ENCODE measurements at places on chromosomes 11 and 22. TPM values are rescaled to one million over a fixed set of nuclear protein-coding genes. Genes with fewer than 3 reads are reported as not detected.

The CRACR2B gene
- 52.9 TPM for total RNA-seq

- no peak overlapping the region for H3K27ac ChIP-seq
- DNase-seq: peak; percentile 37
- peaks cover 1% of the 10 kb centered on the region for H3K36me3 ChIP-seq
These were observed 452 bp downstream of the MACROD1 start for GRCh38 chr11:64165481-64165841.

- peaks cover 6% of the 10 kb centered on the region for H3K27me3 ChIP-seq
- no peaks in the 10 kb centered on the region for H3K36me3 ChIP-seq
- H3K4me1 ChIP-seq: peaks cover 15% of the 10 kb centered on the region
- H3K4me3 ChIP-seq: no peak overlapping the region
These were observed 33.0 kb downstream of the MCHR1 start for GRCh38 chr22:40712311-40712710.

GRCh38 chr11:12692229-12693075, 18.2 kb downstream of the TEAD1 start:
- H3K27me3 ChIP-seq: no peaks in the 10 kb centered on the region
- peak overlapping the region; percentile 17 for H3K4me3 ChIP-seq
- H3K36me3 ChIP-seq: no peaks in the 10 kb centered on the region
- DNase-seq: no peak
- peak overlapping the region; percentile 93 for H3K27ac ChIP-seq
- peaks cover 76% of the 10 kb centered on the region for H3K4me1 ChIP-seq

DNA sequence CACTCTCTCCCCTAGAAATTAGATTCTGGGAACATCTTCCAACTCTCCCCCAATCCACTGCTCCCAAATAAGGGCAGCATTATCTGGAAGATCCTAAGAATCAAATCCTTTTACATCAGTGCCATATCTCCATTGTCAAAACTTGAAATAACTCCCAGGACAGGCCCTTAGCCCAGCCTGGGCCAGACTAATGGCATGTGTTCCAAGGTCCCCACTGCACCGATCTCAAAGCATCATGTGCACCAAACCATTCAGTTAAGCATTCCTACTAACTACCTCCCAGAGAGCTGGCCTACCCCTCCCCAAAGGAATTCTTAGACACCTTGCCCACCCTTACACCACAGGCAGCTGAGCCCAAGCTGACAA, 44.2 kb upstream of the POU2AF1 start:
- H3K36me3 ChIP-seq: no peaks in the 10 kb centered on the region
- no peak for DNase-seq
- H3K27me3 ChIP-seq: peaks cover 2% of the 10 kb centered on the region
- no peaks in the 10 kb centered on the region for H3K4me1 ChIP-seq

The MOGAT2 gene
- not detected for total RNA-seq

DNA sequence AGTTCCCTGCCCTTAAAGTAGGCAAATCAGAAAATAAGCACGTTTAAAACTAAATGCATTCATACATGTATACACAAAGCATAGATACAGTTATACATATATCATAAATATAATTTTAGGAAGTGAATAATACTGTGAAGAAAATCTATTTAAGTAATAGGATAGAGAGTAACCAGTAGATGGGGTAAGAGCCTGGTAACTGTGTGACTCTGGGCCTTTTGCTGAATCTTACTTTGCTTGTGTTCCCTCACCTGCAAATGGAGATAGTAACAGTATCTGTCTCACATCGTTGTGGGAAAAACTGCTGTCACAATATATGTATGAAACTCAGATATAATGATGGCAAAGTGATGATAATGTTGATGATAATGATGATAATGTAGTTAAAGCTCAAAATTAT, 29.9 kb downstream of the MS4A2 start:
- no peak overlapping the region for H3K4me3 ChIP-seq
- H3K36me3 ChIP-seq: no peaks in the 10 kb centered on the region
- peaks cover 9% of the 10 kb centered on the region for H3K4me1 ChIP-seq
- DNase-seq: no peak

The XKR3 gene
- total RNA-seq: not detected

- H3K27me3 ChIP-seq: no peaks in the 10 kb centered on the region
- DNase-seq: no peak
- H3K4me3 ChIP-seq: no peak overlapping the region
- H3K4me1 ChIP-seq: peaks cover 18% of the 10 kb centered on the region
These were observed 7.0 kb upstream of the SH3BP1 start for GRCh38 chr22:37632174-37633088.

GRCh38 chr11:119092880-119093842, 8.5 kb downstream of the HMBS start:
- H3K27me3 ChIP-seq: no peaks in the 10 kb centered on the region
- H3K4me1 ChIP-seq: peaks cover 14% of the 10 kb centered on the region
- H3K36me3 ChIP-seq: peaks cover 20% of the 10 kb centered on the region
- H3K27ac ChIP-seq: peak overlapping the region; percentile 93
- peak overlapping the region; percentile 90 for H3K4me3 ChIP-seq
- no peak for DNase-seq

DNA sequence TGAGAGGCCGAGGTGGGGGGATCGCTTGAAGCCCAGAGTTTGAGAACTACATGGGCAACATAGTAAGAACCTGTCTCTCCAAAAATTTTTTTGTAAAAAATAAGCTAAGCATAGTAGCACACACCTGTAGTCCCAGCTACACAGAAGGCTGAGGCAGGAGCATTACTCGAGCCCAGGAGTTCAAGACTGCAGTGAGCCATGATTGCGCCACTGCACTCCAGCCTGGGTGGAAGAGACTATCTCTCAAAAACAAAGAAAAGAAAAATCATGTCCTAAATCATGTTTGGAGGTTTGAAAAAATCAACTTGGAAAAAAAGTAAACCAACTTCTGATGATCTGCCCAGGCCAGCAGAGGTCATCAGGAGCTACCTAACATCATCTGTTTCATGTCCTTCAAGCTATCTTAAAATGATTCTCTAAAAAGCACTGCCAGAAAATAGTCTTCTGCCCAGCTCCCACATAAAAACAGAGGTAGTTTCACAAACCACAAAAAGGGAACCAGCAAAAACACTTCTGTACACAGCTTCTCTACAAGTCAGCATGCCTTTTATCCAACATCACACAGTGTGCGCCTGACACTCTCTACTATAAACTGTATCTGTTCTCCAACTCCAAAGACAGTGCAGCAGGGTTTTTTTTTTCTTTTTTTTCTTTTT, 165.0 kb downstream of the SOX6 start:
- no peak for DNase-seq
- no peak overlapping the region for H3K4me3 ChIP-seq
- H3K27ac ChIP-seq: peak overlapping the region; percentile 28

- no peak overlapping the region for H3K4me3 ChIP-seq
- H3K36me3 ChIP-seq: no peaks in the 10 kb centered on the region
- peaks cover 20% of the 10 kb centered on the region for H3K27me3 ChIP-seq
- no peak for DNase-seq
These were observed 444.3 kb upstream of the B3GAT1 start for GRCh38 chr11:134856056-134856971.

The OR51L1 gene
- not detected for total RNA-seq

GRCh38 chr22:21068681-21069276, 23.0 kb downstream of the LRRC74B start:
- H3K27ac ChIP-seq: no peak overlapping the region
- DNase-seq: no peak
- no peaks in the 10 kb centered on the region for H3K36me3 ChIP-seq
- H3K4me1 ChIP-seq: no peaks in the 10 kb centered on the region

GRCh38 chr11:2168286-2169004, 3.2 kb downstream of the TH start:
- no peak overlapping the region for H3K27ac ChIP-seq
- DNase-seq: no peak
- H3K36me3 ChIP-seq: no peaks in the 10 kb centered on the region
- H3K4me3 ChIP-seq: no peak overlapping the region
- H3K27me3 ChIP-seq: peaks cover 6% of the 10 kb centered on the region

DNA sequence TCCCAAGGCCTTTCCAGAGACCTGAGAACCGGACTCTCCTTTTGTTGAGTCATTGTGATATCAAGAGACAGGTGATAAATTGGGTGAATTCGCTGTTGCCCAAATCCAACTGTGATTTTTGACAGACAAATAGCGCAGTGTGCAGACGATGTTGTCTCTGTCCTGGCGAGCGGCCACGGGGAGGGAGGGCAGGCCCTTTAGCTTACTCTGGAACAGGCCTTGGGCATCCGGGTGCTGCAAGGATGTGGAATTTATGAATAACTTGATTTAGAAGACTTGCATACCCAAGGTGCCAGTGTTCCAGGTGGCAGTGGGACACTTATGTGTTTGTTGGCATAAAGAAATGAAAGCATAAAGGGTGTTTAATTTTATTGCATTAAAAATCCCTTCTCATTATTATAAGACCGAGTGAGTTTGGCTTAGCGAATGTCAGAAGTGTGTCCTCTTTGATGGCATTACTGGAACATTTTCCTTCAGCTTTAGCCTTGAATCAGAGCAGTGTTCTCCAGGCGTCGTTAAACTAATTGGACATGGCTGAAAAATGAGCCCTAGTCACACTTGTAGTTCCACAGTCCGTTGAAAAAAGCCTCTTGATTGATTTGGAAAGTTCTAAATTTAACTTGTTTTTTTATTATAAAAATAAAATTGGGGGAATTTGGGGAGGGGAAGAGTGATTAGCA, 9.4 kb downstream of the LDLRAD3 start:
- no peak overlapping the region for H3K4me3 ChIP-seq
- no peak for DNase-seq

The MS4A6A gene
- not detected for total RNA-seq

- H3K27ac ChIP-seq: no peak overlapping the region
- no peaks in the 10 kb centered on the region for H3K4me1 ChIP-seq
- no peak for DNase-seq
- no peaks in the 10 kb centered on the region for H3K27me3 ChIP-seq
- H3K4me3 ChIP-seq: no peak overlapping the region
These were observed 175.7 kb upstream of the API5 start for GRCh38 chr11:43135966-43136534.

The PDGFB gene
- total RNA-seq: 6.7 TPM

- peaks cover 32% of the 10 kb centered on the region for H3K4me1 ChIP-seq
- H3K36me3 ChIP-seq: no peaks in the 10 kb centered on the region
- no peak overlapping the region for H3K4me3 ChIP-seq
These were observed 1.6 kb upstream of the PLAAT4 start for GRCh38 chr11:63534895-63535461.

- no peak overlapping the region for H3K27ac ChIP-seq
- DNase-seq: no peak
- H3K4me1 ChIP-seq: no peaks in the 10 kb centered on the region
- H3K27me3 ChIP-seq: no peaks in the 10 kb centered on the region
- no peaks in the 10 kb centered on the region for H3K36me3 ChIP-seq
These were observed 1831.1 kb downstream of the LRRC4C start for GRCh38 chr11:39628311-39628710.

The PRG3 gene
- not detected for total RNA-seq

The DNAJB7 gene
- total RNA-seq: not detected

The SHISAL1 gene
- 0.46 TPM for total RNA-seq

DNA sequence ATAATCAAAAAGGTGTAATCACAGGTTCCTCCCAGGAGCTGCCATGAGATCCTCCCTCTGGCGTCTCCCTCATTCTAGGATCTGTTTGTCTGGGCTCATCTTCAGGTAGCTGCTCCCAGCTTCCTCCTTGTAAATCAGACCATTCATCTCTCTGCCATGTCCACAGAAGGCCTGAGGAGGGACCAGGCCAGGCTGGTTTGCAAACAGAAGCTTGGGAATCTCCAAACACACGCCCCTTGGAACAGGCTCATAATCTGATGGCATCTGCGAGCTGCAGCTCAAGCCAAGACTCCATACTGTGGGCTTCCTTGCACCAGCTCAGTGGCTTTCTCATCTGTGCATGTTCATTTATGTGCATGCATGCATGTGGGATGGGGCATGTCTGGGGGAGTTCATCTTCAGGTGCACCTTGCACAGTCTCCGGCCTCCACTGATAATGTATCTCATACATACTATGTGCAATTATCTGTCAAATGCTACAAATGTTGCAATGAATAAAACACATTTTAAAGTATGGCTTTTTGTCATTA, 134.9 kb downstream of the NXPE2 start:
- H3K27me3 ChIP-seq: peaks cover 2% of the 10 kb centered on the region
- H3K4me3 ChIP-seq: no peak overlapping the region
- DNase-seq: no peak
- no peaks in the 10 kb centered on the region for H3K4me1 ChIP-seq

GRCh38 chr11:74684661-74685060, 46.6 kb downstream of the CHRDL2 start:
- DNase-seq: no peak
- peaks cover 2% of the 10 kb centered on the region for H3K4me1 ChIP-seq

- DNase-seq: peak; percentile 52
- peaks cover 5% of the 10 kb centered on the region for H3K27me3 ChIP-seq
- peak within 1 kb of the TSS; percentile 81 for H3K4me3 ChIP-seq
- H3K36me3 ChIP-seq: no peaks in the 10 kb centered on the region
- peaks cover 10% of the 10 kb centered on the region for H3K4me1 ChIP-seq
- H3K27ac ChIP-seq: peak within 1 kb of the TSS; percentile 90
These were observed at the start of gene RHOG for GRCh38 chr11:3840870-3841425. TSS of gene RHOG (minus strand) at chr11:3840959. CDS start at chr11:3828138, 12,821 bp downstream.

GRCh38 chr11:57785072-57785471, 23.5 kb downstream of the CTNND1 start:
- no peak for DNase-seq
- H3K4me1 ChIP-seq: peaks cover 61% of the 10 kb centered on the region

Measured in progenitor cell of endocrine pancreas (in vitro differentiated cells).